ENCODE measurements at places on chromosomes 7 and 10.

GRCh38 chr10:16646181-16647059 is 124.7 kb upstream of the C1QL3 start:
- DNase-seq = no peak

DNA sequence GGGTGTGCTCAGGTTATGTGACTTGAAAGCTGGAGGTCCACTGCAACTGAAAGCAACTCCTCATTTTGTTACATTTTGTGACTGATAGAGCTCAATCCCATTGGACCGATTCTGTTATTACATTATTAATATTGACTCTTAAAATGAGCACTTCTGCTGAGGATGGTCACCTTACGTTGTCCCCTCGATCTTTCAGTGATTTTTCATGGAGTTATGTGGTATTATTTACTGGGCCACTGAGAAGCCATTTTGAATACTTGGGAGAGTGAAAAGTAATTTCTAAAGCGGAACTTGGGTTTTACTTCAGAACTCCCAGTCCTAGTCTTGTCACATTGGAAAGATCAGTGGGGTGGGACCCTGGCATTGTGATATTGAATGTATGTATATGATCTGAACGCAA is 96.3 kb upstream of the FAM180A start:
- no peak for DNase-seq

DNA sequence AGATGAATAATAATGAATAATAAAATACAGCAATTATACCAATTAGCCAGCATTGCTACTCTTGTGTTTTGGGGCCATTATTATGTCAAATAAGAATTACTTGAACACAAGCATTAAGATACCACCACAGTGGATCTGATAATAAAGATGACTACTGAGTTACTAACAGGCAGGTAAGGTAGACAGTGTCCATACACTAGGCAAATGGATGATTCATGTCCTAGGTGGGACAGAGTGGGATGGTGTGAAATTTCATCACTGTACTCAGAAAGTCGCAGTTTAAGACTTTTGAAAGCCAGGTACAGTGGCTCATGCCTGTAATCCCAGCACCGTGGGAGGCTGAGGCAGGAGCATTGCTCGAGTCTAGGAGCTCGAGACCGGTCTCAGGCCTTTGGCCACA is 8.7 kb upstream of the UNC5B start:
- no peak for DNase-seq

GRCh38 chr7:18583305-18583704 is 87.8 kb downstream of the HDAC9 start:
- no peak for DNase-seq

DNA sequence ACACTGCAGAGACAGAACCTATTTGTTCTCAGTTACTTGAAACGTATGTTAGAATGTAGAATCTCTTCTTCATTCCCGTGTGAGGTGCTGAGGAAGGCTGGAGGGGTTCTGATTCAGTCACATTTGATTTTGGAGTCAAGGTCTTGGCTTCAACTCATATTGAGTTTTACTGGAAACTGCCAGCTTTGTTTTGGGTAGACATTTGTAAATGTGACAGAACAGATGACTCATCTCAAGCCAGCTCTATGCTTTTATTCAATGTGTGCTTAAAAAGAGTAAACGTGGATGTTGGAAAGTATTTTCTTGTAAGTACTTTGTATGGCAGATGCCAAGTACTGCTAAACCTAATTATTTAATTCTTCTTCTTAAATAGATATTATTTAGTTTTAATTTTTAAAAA is 780.8 kb upstream of the C7orf33 start:
- DNase-seq = no peak

GRCh38 chr7:21579341-21580072 is 36.7 kb downstream of the DNAH11 start:
- no peak for DNase-seq

DNA sequence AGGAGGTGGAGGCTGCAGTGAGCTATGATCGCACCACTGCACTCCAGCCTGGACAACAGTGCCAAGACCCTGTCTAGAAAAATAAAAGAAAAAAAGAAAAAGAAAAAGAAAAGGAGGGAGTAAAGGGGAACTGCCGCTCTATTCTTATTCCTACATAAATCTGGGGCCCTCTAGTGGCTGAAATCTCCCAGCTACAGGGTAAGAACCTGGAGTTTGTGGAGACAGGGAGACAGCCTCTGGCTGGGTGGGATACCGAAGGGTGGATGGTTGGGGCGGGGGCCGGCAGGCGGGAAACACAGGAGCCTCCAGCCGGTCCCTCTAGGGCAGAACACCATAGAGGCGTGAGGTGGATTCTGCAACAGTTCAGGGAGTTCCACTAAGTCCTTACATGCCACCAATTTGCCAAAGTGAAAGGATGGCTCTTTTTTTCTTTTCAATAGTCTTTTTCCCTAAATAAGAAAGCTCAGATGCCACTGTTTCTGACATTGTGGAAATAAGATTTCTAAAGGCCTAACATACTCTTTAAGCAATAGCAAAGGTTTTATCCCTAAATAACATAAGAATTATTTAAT is 117.3 kb downstream of the SVIL start:
- no peak for DNase-seq

GRCh38 chr10:22301193-22301592 is 15.0 kb upstream of the COMMD3 start:
- DNase-seq = no peak

- DNase-seq = no peak
These were observed 45.3 kb upstream of the CDK1 start for GRCh38 chr10:60732807-60733516.

DNA sequence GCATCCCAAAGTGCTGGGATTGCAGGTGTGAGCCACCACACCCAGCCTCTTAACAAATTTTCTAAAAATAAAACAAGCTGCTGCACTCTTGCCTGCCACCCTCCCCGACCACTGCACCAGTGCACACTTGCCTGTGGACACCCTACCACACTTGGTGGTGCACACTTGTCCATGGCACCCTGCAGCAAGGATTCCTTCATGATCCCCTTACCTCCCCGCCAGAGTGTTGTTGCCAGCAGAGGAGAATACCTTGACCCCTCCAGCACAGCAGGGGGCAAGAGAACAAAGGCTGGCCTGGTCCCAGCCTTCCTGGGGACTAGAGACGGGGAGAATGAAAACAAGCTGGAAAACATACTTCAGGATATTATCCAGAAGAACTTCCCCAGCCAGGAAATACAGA is 65.9 kb upstream of the KCND2 start:
- DNase-seq = no peak

DNA sequence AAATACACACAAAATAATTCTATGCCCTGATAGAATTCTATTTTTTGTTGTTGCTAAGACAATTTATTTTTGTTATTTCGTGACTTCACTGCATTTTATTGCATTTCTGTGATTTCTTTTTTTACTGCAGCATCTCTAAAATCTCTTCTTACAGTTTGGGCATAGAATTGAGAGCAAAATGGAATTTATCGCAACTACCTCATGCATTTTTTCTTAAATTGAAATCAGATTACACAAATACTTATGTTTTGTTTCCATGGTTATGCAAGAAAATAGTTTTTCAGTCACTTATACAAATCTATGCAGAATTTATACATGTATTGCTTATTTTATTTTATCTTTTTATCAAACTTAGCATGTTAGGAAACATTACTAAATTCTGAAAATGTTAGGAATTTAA is 781.8 kb upstream of the LRRTM3 start:
- DNase-seq = no peak

DNA sequence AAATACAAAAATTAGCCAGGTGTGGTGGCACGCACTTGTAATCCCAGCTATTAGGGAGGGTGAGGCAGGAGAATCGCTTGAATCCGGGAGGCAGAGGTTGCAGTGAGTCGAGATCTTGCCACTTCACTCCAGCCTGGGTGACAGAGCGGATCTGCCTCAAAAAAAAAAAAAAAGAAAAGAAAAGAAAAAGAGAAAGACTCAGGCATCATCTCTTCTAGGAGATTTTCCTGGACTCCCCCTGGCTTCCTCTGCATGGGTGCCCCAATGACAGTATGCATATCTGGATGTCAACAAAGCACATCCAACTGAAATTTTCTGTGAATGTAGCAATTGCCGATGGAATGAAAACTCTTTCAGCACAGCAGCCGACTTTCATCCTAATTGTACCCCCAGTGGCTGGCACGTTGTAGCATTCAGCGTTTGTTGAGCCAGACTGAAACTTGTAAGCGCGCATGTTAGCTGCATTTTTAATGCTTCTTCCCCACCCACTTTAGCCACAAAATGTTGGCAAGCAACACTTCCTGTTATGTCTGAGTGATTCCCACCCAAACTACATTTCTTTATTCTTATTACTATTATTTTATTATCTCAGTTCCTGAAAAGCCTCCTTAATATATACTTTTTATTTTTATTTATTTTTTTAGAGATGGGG is 70.2 kb downstream of the PRTFDC1 start:
- no peak for DNase-seq

- DNase-seq = no peak
These were observed 12.0 kb upstream of the LARP4B start for GRCh38 chr10:943334-944033.

- DNase-seq = no peak
These were observed 182.4 kb downstream of the ARHGAP21 start for GRCh38 chr10:24541239-24541753.

- no peak for DNase-seq
These were observed 220.8 kb downstream of the POLR1F start for GRCh38 chr7:19488056-19488455.

- DNase-seq = no peak
These were observed 8.8 kb downstream of the ITGB1 start for GRCh38 chr10:32949221-32949678.

DNA sequence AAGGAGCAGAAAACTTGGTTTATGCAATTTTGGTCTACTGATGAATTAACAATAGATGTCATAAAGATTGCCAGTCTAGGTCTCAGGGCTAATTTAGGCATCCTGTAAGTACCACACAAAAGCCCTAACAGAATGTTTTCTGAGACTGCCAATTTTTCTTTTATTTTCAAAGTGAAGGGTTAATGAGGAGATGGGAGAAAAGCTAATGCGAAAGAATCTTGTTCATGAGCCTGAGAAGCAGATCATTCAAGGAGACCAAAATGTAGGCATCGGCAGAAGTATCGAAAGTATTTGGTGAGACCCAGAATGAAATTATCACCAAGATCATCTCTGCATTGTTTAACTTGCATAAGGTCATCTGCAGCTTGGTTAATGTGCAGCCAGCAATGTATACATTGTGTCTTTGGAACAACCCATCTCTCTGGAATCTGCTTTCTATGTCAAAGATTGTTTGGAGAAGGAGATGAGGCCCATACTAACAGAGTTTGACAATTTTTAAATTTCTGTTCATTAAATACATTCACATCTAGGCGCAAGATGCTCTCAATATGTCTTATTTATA is 163.3 kb upstream of the GLI3 start:
- no peak for DNase-seq

- no peak for DNase-seq
These were observed 107.0 kb upstream of the AKR1E2 start for GRCh38 chr10:4719036-4719435.

DNA sequence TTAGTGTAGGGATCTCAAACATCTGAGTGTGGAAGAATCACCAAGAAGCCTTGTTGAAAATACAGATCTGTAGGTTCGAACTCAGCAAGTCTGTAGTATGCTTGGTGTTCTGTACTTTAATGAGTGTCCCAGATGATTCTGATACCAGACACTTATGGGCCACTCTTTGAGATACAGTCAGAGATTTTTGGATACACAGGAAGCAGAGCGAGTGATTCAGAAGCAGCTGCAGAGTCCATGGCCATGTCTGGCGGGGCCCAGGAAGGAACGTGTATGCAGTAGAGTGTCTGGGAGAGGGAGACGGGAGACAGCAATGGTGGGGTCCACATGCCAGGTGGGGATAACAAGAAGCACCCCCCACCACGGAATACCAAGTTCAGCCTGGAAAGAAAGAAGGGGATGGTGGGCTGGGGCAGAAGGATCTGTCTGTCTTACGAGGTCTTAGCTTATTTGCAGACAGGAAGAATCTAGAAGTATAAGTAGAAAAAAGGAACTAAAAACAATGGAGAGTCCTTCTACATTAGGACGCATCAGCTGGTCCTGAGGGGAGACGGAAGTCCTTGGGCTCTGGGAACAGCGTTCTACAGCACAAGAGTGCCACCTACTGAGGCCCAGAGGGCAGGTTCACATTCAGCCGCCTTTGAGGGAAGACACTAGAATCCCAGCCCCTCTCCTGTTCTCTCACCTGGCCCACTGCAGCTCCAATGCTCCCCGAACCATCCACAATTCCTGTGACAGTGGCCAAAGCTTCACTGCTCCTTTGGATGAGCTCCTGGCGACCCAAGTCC is 55.4 kb downstream of the SLC37A3 start:
- no peak for DNase-seq

DNA sequence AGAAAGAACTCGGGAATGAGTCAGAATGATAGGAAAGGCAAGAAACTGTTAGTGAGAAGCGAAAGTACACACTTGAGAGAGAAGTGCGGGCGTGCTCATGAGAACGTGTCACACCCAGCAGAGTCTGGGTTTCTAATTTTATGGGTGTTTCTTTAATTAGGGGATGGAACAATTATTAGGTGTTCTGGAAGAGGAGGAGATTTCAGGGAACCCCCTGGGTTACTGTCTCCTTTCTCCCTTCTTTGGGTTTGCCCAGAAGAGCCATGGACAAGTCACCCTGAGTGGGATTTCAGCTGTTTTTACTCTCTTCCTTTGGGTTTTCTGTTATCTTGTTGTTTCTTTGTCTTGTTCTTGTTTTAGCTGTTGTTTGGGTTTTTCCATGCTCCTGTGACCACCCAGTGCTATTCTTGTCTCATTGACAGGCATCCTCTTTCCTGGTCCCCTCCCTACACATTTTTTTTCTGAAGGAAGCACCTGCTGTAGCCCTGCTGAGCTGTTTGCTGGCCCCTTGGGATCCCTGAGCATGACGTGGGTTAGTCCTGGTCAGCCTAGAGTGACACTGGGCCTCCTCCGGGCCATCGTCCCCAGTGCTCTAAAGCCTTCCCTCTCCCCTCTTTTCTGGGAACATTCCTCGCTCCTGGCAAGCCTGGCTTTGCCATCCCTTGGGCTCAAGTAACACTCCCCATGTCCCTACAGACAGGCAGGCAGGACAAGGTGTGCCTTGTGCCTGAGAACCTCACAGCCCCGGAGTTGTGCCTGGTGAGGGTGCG is 3.5 kb downstream of the SH2D4B start:
- no peak for DNase-seq

DNA sequence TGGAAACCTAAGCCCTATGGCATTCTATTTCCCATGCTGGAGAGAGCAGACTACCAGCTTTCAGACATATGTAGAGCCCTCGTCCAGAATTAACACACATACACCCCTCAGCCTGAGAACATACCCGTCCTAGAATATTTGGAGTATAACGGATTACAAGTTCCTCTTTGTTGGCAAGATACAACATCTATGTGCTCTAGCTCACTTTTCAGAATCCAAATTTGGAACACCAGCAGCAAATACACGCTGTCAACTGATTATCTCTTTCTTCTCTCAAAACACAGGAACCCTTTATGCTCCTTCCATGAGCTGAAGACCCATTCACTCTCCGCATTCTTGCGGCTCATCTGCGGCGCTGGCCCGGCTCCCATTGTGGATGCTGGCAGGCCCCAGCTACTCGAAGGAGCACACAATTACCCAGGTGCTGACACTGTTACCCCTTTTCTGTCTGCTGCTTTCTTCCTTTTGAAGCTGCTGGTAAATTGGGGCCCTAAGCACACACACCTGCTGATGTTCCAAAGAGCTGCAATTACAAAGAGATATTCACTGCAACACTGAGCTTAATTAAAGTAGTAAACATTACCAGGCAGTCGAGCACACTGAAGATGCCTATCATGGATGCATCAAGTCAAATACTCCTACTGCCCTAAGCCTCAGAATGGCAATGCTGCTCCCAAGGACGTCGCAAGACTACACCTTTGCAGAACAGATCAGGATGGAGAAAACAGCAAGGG is 70.0 kb downstream of the VOPP1 start:
- no peak for DNase-seq

- DNase-seq = no peak
These were observed 787 bp downstream of the MAGI2 start for GRCh38 chr7:79452495-79453265.
